ENCODE measurements at places on chromosomes 7 and 10.

GRCh38 chr7:41219276-41219675, 483.6 kb downstream of the INHBA start:
- DNase-seq, result no peak

DNA sequence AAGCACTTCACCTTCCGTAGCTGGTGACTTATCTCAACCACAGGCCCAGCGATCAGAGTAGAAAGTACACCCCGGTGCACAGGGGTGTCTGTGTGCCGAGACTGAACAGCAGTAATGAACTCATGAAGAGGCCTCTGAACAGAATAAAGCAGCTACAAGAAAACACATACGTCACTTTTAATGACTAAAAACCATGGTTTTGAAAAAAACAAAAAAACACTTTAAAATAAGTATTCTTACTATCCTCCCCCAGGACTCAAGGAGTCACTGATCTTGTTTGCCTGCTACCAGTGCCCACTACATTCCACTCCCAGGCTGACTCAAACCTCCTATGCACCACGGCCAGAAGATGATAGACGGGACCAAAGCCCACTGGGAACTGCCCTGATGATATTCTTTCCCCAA, 53.8 kb downstream of the NCAPG2 start:
- no peak for DNase-seq

DNA sequence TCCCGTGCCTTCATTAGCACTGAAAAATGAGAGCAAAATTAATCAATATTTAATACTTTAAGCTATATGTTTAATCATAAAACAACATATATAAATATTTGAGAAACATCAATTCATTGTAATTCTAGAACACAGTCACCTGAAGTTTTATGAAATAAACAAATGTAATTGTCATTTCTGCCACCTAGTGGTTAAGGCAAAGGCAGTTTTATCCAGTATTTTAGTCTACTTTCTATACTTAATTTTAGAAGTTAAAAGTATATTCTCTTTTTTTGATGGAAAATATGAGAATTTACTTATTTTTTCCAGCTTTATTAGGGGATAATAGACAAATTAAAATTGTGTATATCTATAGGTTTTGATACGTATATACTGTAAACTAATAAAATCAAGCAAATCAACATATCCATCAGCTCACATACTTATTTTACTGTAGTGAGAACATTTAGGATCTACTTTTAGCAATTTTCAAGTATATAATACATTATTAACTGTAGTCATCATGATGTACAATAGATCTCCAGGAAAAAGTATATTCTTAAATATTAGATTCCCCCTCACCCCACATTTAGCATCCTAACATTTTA, 16.9 kb downstream of the PCGF6 start:
- DNase-seq, result no peak

- DNase-seq, result no peak
These were observed 17.1 kb downstream of the VOPP1 start for GRCh38 chr7:55555160-55555559.

- no peak for DNase-seq
These were observed 102.3 kb upstream of the PLXDC2 start for GRCh38 chr10:19713800-19714525.

GRCh38 chr7:155168597-155169480, 98.7 kb downstream of the HTR5A start:
- DNase-seq, result peak; percentile 46

DNA sequence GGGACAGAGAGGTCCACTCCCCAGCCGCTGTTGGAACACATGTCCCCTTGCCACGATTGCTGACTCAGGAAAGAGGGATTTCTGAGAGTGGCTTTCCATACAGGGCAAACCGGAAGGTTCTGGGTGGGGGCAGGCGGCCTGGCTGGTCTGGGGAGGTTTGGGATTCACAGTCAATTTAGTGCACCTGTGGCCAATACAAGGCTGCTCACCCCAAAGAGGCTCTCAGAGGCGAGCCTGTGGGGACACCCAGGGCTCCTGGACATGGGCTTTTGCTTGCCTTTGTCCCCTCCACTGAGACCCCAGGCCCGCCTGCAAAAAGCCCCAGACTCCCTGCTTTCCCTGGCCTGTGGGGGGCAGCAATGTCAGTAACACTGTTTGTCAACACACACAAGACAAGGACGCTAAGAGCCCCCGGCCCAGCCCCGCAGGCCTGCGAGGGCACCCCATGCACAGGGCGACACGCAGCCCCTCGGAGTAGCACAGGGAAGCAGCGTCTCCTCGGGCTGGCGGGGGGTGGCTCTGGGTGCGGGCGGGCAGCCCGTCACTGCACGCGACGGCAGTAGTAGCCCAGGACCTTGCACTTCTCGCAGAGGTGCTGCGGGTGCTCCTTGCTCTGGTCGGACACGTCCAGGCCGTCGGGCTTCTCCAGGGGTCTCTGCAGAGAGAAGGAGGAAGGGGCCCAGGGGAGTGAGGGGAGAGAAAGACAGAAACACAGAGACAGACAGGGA, 38.7 kb downstream of the PPIF start:
- DNase-seq, result peak; percentile 49

GRCh38 chr7:23016345-23017253, 2.7 kb upstream of the HYCC1 start:
- no peak for DNase-seq

DNA sequence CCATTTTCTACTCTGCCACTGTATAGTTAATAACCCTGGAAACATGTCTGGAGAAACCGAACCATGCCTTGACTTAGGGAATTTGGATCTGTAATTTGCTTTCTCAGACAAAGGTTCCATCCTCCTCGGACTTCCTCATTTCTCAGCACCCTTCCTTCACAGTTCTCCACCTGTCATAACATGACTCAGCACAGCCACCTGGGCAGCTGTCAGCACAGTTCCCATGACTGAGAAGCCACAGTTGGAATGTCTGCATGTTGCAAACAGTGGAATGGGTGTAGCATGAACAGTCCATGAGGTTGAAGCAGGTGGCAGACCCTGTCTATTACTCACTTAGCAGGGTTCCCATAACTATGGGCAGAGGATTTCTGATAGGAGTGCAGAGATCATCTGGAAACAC, 634 bp upstream of the OR9A4 start:
- no peak for DNase-seq

DNA sequence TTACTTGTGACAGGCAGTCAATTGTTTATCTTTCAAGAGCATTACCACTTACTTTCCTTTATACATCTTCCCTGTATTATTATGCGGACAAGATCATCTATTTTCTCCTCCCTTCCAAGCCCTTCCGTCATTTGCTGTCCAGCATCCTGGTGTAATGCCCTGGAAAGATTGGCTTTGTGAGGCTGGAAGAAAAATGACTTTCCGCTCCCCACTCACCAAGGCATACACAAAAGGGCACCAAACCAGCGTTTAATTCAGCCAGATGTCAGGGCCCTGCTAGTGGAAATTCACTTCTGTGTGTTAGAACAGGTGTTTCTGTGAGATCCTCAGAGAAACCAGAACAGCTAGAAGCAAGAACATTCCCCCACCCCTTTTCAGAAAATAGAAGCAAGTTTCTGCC, 128.1 kb upstream of the NANOS1 start:
- DNase-seq, result no peak

GRCh38 chr10:78450239-78450638, 416.6 kb downstream of the RPS24 start:
- no peak for DNase-seq

DNA sequence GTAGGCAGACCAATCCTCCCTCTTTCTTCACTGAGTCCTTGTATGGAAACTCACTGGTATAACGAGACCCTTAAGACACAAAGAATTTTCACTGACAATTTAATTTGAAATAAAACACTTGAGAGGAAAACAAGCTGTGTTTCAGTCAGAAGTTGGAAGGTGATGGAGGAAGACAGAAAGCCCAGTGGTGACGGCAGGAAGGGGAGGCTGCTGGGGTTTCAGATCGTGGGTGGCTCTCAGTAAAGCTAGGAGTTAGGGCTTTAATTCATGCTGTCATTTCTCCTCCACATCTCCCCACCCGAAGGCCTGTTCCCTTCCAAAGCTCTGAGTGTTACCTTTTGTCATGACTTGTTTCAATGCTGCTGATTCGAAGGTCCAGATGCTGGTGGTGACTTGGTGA, 605.2 kb upstream of the DPP6 start:
- DNase-seq, result no peak

DNA sequence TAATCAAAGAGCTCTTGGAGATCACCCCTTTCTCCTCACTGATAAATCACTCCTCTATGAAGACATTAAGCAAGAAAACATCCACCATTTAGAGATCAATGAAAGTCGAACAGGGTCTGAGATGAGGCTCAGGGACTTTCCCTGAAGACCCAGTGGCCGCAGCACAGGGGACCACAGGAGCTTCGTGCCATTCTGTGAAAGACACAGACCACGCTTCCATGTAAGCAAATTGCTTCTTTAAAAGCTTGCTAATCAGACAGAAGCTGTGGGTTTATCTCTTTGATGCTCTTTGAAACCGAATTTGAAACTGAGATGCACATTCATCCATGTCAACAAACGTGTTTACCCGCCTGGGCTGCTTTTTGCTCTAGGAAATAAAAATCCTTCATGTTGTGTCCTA, 231.9 kb upstream of the PPP2R2D start:
- no peak for DNase-seq

DNA sequence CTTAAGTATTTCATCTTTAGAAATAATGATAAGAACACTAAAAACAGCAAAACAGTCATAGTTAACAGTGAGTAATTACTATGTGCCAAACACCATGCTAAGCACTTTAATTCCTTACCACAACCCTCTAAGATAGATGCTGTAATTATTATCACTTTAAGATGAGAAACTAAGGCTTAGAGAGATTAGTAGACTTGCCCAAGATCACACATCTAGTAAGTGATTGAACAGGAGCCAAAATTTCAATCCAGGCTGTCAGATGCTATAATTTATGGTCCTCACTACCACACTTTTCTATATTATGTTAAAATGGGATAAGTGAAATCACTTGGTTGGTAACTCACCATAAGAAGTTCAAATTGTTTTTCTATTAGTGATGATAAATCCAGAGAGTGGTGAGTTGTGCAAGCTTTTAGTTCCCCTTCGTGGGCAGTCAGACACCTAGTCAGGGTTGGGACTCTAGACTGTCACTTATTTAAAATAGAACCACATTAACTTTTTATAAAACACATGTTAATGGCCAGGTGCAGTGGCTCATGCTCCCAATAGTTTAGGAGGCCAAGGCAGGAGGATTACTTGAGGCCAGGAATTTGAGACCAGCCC, 85.9 kb upstream of the GATA3 start:
- no peak for DNase-seq

- DNase-seq, result no peak
These were observed 7.6 kb upstream of the SUPV3L1 start for GRCh38 chr10:69172241-69172982.

- no peak for DNase-seq
These were observed 1.2 kb upstream of the VGF start for GRCh38 chr7:101166648-101166908.

DNA sequence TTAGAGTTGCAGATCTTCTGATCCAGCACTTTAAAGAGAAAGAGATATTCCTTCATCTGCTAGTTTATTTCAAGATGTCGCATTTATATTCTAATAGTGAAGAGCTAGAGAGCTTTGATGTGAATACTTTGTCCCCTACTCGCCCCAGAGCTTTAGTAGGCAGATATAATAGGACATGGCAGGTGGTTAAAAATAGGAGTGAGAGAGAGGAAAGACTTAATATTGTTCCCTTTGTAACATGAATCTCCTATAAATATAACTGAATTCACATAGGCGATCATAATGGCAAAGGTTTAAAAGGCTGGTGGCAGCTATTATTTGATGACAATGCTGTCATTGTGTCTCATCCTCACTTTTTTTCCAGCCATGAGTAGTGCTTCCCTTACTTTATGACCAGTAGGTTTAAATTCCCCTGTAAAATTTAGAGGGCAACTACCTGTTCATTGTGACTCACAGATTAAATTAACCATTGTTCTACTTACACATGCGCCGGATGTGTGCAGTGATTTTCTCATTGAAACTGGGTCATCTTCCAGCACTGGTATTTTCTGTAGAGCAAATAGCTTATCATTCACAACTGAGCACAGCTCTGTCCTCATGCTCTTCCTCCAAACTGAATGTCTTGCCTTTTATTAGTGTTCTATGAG, 906.7 kb upstream of the CELF2 start:
- DNase-seq, result no peak

- DNase-seq, result no peak
These were observed 81.0 kb upstream of the KAT6B start for GRCh38 chr10:74745449-74745848.

GRCh38 chr10:103666087-103666761, 172.7 kb downstream of the NEURL1 start:
- DNase-seq, result no peak

All from activated CD8-positive, alpha-beta memory T cell treated with anti-CD3 and anti-CD28 coated beads for 24 hours (primary cell).